ENCODE measurements at places on chromosomes 13 and 19. TPM values are rescaled to one million over a fixed set of nuclear protein-coding genes. Genes with fewer than 3 reads are reported as not detected.

The KCNN4 gene
- 10.2 TPM for polyA plus RNA-seq

DNA sequence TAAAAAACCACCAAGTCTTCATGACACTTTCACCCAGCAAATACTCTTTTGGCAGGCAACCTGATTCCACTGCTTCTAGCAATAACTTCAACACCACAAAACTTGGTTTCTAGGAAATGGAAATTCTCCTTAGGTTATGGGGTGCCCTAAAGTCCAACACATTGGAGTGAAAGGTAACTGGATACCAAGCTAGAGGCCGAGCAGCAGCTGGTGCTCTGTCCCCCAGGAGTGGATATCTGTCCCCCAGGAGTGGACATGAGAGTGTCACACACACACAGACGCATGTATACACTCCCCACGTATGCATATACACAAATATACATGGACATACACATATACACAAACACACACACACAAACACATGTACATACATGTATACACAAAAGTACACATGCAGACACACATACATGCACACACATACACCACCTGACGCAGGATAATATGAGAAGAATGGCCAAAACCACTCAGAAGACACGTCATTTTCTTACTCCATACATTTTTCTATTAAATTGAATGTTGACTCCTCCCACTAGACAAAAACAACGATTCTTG, 50.8 kb downstream of the RFX2 start:
- DNase-seq, result no peak

- DNase-seq, result no peak
These were observed 43.9 kb downstream of the CAB39L start for GRCh38 chr13:49399801-49400472.

GRCh38 chr13:109738298-109738746, 48.1 kb downstream of the IRS2 start:
- no peak for DNase-seq

DNA sequence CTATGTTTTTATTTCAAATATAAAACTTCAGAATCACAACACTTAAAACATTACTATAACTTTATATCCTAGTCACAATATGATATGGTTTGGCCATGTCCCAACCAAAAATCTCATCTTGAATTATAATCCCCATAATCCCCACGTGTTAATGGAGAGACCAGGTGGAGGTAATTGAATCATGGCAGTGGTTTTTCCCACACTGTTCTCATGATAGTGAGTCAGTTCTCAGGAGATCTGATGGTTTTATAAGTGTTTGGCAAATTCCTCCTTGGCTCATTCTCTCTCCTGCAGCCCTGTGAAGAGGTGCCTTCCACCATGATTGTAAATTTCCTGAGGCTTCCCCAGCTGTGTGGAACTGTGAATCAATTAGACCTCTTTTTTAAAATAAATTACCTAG, 307.6 kb downstream of the SPRY2 start:
- no peak for DNase-seq

The TFDP1 gene
- 44.7 TPM for polyA plus RNA-seq

DNA sequence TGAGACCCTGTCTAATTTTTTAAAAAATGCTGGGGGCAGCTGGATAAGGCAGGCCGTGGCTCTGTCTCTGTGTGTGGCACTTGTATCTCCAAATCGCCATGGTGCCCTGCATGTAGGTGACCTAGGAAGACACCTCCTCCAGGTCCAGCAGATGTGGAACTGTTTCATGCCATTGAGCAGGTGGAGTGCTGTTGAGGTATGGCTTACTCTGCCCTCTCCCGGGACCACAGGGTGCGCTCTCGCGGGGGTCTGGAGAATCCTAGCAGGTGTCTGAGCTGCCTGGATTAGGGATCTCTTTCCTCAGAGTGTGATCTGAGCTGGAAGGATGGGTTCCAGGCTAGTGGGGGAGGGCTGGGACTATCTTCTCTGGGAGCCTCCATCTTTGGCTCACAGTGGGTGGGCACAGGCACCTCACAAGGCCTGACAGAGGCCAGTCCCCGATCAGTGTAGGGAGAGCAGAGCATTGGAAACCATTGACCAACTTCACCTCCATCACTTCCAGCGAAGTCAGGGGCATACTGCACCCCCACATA, 67.7 kb upstream of the TM9SF2 start:
- no peak for DNase-seq

GRCh38 chr13:49635599-49636433, 7.5 kb downstream of the ARL11 start:
- DNase-seq, result peak; percentile 63

GRCh38 chr13:105543742-105544141, 991.7 kb downstream of the EFNB2 start:
- no peak for DNase-seq

DNA sequence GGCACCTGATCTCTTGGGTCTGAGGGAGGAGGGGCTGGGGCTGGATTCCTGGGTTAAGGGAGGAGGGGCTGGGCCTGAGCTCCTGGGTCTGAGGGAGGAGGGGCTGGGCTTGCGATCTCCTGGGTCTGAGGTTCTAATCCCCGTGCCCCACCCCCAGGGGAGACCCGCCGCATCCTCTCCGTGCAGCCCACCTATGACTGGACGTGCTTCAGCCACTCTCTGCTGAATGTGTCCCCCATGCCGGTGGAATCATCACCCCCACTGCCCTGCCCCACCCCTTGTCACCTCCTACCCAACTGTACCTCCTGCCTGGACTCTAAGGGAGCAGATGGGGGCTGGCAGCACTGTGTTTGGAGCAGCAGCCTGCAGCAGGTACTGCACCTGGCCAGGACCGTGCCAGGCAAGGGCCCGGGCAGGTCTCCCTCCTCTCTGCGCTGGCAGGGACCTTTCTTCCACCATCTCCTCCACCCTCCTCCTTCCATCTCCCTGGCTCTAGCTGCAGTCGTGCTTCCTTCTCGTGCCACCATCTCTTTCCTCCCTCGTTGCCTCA, 27.1 kb downstream of the CNFN start:
- DNase-seq, result no peak

DNA sequence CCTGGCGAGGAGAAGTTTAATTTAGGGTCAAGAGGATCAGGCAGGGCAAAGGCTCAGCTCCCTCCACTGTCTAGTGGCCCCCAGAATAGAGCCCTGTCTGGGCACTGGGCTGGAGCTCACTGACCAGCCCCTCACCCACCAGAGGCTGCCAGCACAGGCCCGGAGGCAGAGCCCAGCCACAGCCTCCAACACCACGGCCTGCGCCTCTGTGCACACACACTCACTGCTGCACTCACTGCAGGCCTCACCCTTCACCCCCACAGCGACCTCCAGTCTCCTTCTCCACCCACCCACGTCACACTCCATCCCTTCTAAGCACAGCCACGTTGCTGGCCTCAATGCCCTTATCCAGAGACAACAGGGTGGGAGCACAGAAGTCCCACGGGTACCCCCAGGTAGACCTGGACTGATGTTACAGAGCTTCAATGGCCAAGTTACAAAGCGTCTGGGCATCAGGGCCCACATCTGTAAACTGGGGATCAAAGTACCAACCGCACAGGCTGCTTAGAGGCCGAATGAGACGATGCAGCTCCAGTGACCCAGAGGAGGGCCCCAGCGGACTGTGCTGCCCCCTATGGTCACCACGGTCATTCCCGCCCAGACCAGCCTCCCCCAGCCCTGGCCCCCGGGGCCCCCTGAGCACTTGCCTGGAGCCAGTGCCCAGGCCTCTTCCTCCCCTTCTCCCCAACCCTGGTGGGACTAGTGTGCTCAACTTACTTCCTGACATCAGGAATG, 4.5 kb upstream of the PRKD2 start:
- DNase-seq, result no peak

GRCh38 chr13:27978301-27978968, 9.3 kb upstream of the CDX2 start:
- no peak for DNase-seq

The JSRP1 gene
- polyA plus RNA-seq, result not detected

The LRRC8E gene
- polyA plus RNA-seq, result not detected

DNA sequence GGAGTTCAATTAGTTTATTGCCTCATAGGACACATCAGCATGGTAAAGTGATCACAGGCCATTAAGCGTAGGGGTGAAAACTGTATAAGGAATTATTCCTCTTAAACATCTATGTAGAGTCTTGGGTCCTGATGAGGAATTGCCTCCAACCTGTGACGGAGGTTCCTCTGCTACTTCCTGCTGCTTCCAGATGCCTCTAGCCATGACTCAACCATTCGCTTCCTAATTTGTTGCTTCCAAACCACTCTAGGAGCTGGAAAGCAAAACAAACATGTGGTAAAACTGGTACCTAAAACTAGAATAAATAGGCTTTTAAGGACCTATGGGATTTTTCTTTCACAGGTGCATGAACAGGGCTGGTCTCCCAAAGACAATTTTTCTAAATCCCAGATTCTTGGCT, 253.8 kb downstream of the KLF12 start:
- no peak for DNase-seq

- no peak for DNase-seq
These were observed 8.4 kb upstream of the CEBPA start for GRCh38 chr19:33310606-33311325.

The NCCRP1 gene
- not detected for polyA plus RNA-seq

- DNase-seq, result peak; percentile 14
These were observed 750 bp downstream of the RAB20 start for GRCh38 chr13:110560601-110561343.

The LAMP1 gene
- polyA plus RNA-seq, result 24.3 TPM

DNA sequence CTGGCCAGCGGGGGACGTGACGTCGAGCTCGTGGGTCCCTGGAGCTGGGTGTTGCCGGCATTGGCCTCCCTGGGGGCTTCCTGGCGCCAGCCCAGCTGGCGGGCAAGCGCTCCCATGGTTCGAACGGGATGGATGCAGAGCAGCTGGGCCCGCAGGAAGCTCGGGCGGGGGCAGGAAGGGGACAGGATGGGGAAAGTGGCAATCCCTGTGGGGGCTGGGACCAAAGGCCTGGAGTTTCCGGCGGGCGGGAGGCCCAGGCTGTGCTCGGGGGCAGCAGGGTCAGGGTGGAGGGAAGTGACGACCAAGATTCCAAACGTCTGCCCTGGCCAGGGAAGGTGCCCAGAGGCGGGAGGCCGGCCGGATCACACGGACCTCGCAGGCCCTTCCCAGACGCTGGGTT, 19.3 kb downstream of the PALM start:
- no peak for DNase-seq

DNA sequence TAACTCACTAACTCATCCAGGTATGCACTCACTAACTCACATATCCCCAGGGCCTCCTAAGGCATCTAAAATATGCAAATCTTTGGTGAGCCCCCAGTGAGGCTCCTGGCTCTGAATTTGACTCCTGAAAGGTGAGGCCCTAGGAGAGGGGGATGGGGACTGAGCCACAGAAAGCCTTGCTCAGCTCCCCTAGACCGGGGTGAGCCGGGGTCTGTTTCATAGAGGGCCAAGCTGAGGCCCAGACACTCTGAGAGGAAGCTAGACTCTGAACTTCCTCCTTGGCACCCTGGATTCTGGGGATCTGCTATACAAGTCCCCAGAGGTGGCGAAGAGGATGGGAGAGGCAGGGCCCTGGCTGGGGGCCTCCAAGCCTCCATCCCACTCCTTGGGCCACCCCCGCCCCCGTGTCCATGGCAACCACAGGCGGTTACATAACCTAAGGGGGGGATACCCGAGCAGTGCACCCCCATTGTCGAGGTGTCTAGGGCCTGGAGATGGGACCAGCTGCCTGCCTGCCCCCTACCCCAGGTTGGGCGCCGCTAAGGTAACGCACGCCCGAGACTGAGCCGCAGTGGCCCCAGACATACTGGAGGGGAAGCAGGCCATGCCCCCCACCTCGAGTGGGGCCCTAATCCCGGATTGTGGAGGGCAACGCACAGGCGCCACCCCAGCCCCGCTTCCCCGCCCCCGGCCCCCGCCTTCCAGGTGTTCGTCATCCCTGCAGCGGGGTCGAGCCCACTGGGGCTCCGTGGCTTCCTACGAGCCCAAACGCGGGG, 646 bp downstream of the ABHD8 start:
- peak; percentile 27 for DNase-seq

DNA sequence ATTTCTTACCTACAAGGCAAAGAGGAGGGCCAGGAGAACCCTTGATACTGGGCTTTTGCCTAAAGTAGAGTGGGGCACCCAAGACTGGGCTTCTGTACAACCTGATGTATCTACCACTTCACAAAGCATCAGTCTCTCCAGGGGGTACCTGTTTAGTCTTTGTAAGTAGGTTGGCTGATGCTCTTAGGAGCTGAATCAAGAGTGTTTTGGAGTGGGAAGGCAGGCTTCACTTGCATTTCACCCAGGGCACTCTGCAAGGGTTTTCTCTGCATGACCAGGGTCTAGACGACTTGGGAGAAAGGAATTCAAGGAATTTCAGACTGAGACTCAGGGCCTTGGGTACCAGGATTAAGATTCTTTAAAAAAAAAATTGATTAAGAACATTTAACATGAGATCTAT, 361.5 kb downstream of the RFC3 start:
- DNase-seq, result no peak

- DNase-seq, result no peak
These were observed 25.9 kb upstream of the PLA2G4C start for GRCh38 chr19:48136547-48136946.

- no peak for DNase-seq
These were observed 16.6 kb downstream of the RFX1 start for GRCh38 chr19:13989487-13989886.

DNA sequence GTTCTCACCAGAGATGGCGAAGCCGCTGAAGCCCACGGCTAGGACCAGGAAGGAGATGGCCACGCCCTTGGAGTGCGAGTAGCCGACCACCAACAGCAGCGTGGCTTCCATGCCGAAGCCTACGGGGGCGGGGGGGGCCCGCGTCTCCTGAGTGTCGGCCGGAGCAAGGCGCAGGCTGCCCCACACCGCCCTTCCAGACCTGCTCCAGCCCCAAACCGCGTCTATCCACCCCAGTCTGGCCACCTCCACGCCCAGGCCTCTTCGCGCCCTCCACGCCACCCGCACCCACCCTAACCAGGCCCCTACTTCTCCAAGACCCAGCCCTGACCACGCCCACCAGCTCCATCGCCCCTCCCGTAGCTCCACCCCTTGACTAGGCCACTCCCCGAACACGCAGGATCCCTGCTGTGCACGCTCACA, 6.2 kb downstream of the GFY start:
- no peak for DNase-seq

The ACP7 gene
- polyA plus RNA-seq, result not detected

The KIR2DL3 gene
- not detected for polyA plus RNA-seq

- no peak for DNase-seq
These were observed 29.7 kb downstream of the MCF2L start for GRCh38 chr13:112998521-112999280.

DNA sequence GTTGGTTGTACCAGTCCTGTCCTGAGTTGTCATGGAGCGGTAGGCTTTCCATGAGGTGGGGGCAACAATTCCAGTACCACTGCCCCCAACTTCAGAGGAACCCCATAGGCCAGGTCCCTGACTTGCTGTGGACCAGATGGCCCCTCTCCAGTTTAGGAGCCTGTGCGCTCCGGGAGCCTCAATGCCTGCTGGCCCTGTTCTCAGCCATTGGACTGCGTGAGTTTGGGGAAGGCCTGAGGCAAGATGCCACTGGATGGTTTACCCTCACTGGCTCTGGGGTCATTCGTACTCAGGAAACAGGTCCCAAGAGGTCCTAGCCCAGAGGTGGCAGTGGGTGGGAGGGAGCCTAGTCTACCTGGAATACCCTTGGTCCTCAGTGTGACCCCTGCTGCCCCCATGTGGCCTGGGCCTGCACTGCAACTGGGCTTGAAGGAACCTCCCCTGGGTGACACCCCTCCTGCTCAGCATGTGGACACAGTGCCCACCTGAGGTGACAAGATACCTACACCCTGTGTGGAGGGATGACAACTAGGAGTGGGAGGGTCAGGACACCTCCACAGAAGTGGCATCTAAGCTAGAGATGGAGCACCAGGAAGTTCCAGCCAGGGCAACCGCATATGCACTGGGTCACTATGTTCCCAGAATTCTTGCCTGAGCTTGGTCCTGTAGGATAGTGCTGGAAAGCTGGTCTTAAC, 6.0 kb upstream of the PRR19 start:
- peak; percentile 87 for DNase-seq

Measured in naive B cell (primary cell).